ENCODE measurements at places on chromosomes 3 and 15. TPM values are rescaled to one million over a fixed set of nuclear protein-coding genes. Genes with fewer than 3 reads are reported as not detected.

- H3K4me3 ChIP-seq: no peak overlapping the region
- H3K36me3 ChIP-seq: no peaks in the 10 kb centered on the region
- no peak overlapping the region for H3K27ac ChIP-seq
- DNase-seq: peak; percentile 82
- H3K4me1 ChIP-seq: peaks cover 57% of the 10 kb centered on the region
These were observed 40.5 kb upstream of the HES1 start for GRCh38 chr3:194095464-194095863.

DNA sequence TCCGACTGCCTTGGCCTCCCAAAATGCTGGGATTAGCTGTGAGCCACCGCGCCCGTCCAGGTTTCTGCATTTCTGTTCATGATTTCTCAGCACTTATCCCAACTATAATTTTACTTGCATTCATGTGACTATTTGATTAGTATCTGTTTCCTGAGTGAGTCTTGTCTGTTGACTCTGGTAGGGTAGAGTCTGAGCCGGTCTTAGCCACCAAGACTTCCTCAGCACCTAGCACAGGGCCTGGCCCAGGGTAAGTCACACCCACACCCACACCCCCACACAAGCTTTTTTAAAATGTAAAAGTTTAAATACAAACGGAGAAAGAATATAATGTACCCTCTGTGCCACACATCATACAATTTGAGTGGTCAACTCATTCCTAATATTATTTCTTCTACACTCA, 3.1 kb upstream of the SPATA12 start:
- H3K4me3 ChIP-seq: no peak overlapping the region
- no peaks in the 10 kb centered on the region for H3K36me3 ChIP-seq
- peaks cover 10% of the 10 kb centered on the region for H3K4me1 ChIP-seq

GRCh38 chr3:124998247-124998630, 57.6 kb downstream of the HEG1 start:
- no peaks in the 10 kb centered on the region for H3K27me3 ChIP-seq
- no peak overlapping the region for H3K4me3 ChIP-seq
- peaks cover 36% of the 10 kb centered on the region for H3K4me1 ChIP-seq
- peaks cover 67% of the 10 kb centered on the region for H3K36me3 ChIP-seq
- DNase-seq: no peak

GRCh38 chr15:31378363-31378903, 51.8 kb downstream of the KLF13 start:
- H3K4me3 ChIP-seq: no peak overlapping the region
- no peaks in the 10 kb centered on the region for H3K27me3 ChIP-seq
- H3K36me3 ChIP-seq: peaks cover 42% of the 10 kb centered on the region

DNA sequence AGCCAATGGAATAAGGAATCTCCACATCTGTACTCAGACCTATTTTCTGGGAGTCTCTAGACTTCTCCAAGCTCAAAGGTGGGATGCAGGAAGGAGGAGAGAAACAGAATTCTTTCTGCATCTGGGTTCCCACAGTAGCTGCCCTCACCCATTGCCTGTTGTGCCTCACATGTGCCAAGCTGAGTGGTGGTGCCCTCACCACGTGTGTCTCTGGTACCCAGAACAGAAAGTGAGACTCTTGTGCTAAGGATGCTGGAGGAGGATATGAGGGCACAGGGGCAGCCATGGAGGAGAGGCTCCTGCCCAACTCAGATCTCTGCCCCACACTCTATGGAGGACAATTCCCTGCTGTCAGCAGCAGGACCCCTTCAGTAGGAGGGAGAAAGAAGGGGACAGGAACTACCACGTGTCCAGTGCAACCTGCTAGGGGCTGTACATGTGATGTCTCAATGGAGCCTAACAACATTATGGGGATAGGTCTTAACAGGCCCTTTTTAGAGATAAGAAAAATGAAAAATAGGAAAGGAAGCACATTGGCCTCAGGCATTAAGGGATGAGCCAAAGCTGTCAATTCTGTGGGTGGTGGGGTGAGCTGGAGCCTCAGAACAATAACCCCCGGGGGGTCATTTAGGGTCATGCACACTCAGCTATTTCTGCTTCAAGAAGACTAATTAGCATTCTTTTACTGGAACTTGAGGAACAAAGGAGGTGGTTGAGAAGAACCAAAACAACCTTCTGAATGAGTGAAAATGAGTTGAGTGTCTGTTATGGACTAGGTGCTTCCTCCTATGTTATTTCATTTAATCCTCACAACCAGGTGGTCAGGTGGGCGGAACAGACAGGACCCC, 16.3 kb upstream of the NOX5 start:
- no peaks in the 10 kb centered on the region for H3K36me3 ChIP-seq
- H3K27me3 ChIP-seq: no peaks in the 10 kb centered on the region
- H3K27ac ChIP-seq: no peak overlapping the region
- no peak for DNase-seq

GRCh38 chr3:111691293-111691909, 96.3 kb upstream of the ZBED2 start:
- DNase-seq: no peak
- H3K27ac ChIP-seq: no peak overlapping the region
- H3K4me1 ChIP-seq: no peaks in the 10 kb centered on the region
- no peaks in the 10 kb centered on the region for H3K36me3 ChIP-seq
- H3K27me3 ChIP-seq: no peaks in the 10 kb centered on the region

GRCh38 chr3:151328298-151328995, 902 bp downstream of the P2RY13 start:
- H3K27me3 ChIP-seq: no peaks in the 10 kb centered on the region
- DNase-seq: no peak
- H3K36me3 ChIP-seq: no peaks in the 10 kb centered on the region
- peak overlapping the region; percentile 84 for H3K27ac ChIP-seq
- no peaks in the 10 kb centered on the region for H3K4me1 ChIP-seq
- H3K4me3 ChIP-seq: peak overlapping the region; percentile 30

DNA sequence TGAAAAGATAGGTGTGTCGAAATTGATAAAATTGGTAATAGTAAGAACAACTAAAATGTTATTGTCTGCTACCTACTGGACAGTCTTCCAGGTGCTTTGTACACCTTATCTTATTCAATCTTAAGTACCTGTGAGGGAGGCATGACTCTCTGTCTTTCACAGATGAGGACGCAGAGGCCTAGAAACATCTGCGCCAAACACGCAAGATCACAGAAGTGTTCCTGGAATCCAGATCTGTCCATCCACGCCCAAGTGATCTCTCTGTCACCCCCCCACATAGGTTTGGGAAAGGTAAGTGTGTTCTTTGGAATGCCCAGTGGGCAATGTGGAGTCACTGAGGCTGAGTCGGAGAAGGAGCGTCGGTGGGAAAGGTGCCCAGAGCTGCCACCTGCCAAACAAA, 34.4 kb upstream of the PTPRG start:
- no peak for DNase-seq
- no peaks in the 10 kb centered on the region for H3K27me3 ChIP-seq
- H3K4me3 ChIP-seq: no peak overlapping the region
- H3K27ac ChIP-seq: no peak overlapping the region

DNA sequence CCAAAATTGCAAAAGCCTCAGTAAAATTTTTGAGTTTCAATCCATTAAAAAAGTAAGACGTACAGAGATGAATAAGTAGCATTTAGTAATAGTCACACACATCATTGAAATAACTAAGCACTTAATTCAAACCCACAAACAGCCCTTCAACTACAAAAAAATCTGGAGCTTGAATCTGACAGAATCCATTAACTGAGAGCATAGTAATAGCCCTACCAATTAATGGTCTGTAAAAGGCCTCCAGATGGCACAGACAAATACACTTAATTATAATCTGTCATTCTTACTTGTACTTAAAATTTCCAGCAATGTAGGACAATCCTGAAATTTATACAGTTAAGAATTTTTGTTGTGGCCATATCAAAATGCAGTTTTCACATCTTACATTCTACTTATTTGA, 246.9 kb downstream of the VGLL3 start:
- H3K4me3 ChIP-seq: no peak overlapping the region
- no peaks in the 10 kb centered on the region for H3K27me3 ChIP-seq
- no peak for DNase-seq
- no peak overlapping the region for H3K27ac ChIP-seq
- H3K4me1 ChIP-seq: no peaks in the 10 kb centered on the region

DNA sequence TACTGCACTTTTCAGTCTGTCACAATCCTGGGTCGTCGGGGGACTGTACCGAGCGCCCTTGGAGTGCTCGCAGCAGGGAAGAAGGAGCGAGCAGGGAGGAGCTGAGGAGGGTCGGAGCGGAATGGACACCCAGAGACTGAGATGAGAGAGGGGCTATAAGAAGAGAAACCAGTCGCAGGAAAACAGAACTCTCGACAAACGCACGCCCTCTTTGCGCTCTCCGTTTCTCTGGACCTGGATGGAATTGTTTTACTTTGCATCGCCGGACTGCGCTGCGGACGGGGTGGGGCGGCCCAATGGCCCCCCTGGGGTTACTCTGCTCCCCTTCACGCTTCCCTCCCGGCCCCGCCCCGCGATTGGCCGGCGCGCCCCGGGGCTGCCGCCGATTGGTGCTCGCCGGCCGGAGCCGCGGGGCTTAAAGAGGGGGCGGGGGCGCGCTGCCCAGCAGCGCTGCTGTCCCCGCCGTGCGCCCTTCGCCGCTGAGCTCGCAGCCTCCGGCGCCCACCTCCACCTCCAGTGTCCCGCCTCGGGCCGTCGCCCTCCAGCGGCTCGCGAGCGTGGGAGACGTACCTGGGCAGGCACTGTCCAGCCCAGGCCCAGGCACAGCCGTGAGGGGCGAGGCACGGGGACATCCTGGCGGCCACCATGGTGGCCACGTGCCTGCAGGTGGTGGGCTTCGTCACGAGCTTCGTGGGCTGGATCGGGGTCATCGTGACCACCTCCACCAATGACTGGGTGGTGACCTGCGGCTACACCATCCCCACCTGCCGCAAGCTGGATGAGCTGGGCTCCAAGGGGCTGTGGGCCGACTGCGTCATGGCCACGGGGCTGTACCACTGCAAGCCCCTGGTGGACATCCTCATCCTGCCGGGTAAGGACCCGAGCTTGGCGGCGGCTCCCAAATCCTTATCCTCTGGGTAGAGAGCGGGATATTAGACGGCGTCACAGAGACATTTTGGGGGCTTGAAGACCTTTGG, at the start of gene CLDN11:
TSS of gene CLDN11 (plus strand) at position 447 of the 977 bp plus-strand sequence. CDS start at position 646, 199 bp downstream.
- H3K4me1 ChIP-seq: peaks cover 7% of the 10 kb centered on the region
- peaks cover 16% of the 10 kb centered on the region for H3K27me3 ChIP-seq
- peak within 1 kb of the TSS; percentile 52 for H3K4me3 ChIP-seq
- peak within 1 kb of the TSS; percentile 72 for H3K27ac ChIP-seq
- no peak for DNase-seq
- no peaks in the 10 kb centered on the region for H3K36me3 ChIP-seq

GRCh38 chr3:130711565-130712324, 34.9 kb downstream of the PIK3R4 start:
- no peak for DNase-seq
- peaks cover 85% of the 10 kb centered on the region for H3K36me3 ChIP-seq
- no peak overlapping the region for H3K4me3 ChIP-seq
- no peaks in the 10 kb centered on the region for H3K4me1 ChIP-seq
- no peaks in the 10 kb centered on the region for H3K27me3 ChIP-seq

DNA sequence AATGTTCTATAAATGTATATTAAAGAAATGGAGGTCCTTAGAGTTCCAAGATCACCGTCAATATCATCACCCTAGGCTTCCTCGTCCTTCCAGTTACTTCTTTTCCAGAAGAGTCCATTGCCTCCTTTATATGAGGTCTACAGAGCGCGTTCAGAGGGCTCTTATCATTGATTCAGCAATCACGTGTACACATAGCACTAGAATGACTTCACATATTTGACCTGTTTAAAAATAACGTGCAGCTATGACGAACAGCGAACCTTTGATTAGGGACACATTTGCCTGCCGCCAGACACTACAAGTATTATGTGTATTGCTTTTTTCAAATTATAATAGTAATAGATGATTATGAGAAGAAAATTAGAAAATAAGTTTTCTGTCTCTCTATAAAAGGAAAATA, 26.0 kb downstream of the IGF1R start:
- no peak for DNase-seq
- H3K4me3 ChIP-seq: no peak overlapping the region
- H3K27ac ChIP-seq: no peak overlapping the region
- H3K36me3 ChIP-seq: no peaks in the 10 kb centered on the region
- H3K4me1 ChIP-seq: peaks cover 50% of the 10 kb centered on the region

DNA sequence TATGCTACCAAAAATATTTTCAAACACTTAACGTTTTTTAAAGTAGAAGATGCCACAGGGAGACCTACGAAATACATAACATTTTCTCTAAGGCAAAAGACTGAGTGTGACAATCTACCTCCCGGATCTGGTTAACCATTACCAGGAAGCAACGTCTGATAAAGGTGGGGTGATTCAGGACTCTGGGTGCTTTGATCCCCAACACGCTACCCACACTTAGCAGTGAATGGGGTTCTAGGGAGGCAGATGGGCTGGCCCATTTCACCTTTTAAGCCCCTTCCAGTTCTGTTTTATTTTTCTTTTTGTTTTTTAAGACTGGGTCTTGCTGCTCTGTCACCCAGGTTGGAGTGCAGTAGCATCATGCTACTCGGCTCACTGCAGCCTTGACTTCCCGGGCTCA, 39.5 kb downstream of the EIF4E3 start:
- DNase-seq: no peak
- H3K36me3 ChIP-seq: peaks cover 26% of the 10 kb centered on the region
- no peaks in the 10 kb centered on the region for H3K27me3 ChIP-seq
- no peak overlapping the region for H3K27ac ChIP-seq
- no peaks in the 10 kb centered on the region for H3K4me1 ChIP-seq

DNA sequence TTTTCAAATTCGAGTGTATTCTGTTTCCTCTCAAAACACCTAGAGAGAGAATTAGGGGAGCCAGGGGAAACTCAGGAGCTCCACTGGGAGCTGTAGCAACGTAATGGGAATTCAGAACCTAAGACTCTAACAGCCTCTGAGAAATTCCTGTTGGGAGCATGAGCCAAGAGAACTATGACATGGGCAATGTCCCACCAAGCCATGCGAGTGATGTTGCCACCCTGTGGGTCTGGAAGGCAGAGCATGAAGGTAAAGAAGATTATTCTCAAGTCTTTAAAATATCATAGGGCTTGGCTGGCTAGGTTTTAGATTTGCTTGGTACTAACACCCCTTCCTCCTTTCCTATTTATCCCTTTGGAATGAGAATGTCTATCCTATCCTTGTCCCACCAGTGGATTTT, 392.6 kb upstream of the ADAMTS9 start:
- peaks cover 5% of the 10 kb centered on the region for H3K4me1 ChIP-seq
- H3K27me3 ChIP-seq: no peaks in the 10 kb centered on the region
- no peak overlapping the region for H3K27ac ChIP-seq

GRCh38 chr15:89301304-89302089, 33.1 kb downstream of the POLG start:
- H3K4me1 ChIP-seq: no peaks in the 10 kb centered on the region
- no peaks in the 10 kb centered on the region for H3K36me3 ChIP-seq
- no peak overlapping the region for H3K27ac ChIP-seq

GRCh38 chr3:88321363-88322050, 171.7 kb downstream of the C3orf38 start:
- H3K36me3 ChIP-seq: no peaks in the 10 kb centered on the region
- H3K27ac ChIP-seq: no peak overlapping the region
- no peaks in the 10 kb centered on the region for H3K27me3 ChIP-seq
- H3K4me1 ChIP-seq: no peaks in the 10 kb centered on the region
- no peak overlapping the region for H3K4me3 ChIP-seq
- DNase-seq: no peak

- H3K27ac ChIP-seq: no peak overlapping the region
- no peaks in the 10 kb centered on the region for H3K27me3 ChIP-seq
- no peak for DNase-seq
These were observed 292.5 kb downstream of the MCTP2 start for GRCh38 chr15:94523873-94524272.

- no peaks in the 10 kb centered on the region for H3K36me3 ChIP-seq
- H3K4me1 ChIP-seq: peaks cover 9% of the 10 kb centered on the region
- peaks cover 16% of the 10 kb centered on the region for H3K27me3 ChIP-seq
- DNase-seq: no peak
These were observed 34.3 kb downstream of the DNAJB8 start for GRCh38 chr3:128432301-128432970.

The LZTFL1 gene
- total RNA-seq: 13.2 TPM

The SMCO1 gene
- not detected for total RNA-seq

The CPA3 gene
- 0.25 TPM for total RNA-seq

The SNTN gene
- total RNA-seq: not detected

Measured in spleen (tissue), 13 donors.